Caco-2 (cell line): ENCODE measurements at places on chromosomes 13 and 19. TPM values are rescaled to one million over a fixed set of nuclear protein-coding genes. Genes with fewer than 3 reads are reported as not detected.

DNA sequence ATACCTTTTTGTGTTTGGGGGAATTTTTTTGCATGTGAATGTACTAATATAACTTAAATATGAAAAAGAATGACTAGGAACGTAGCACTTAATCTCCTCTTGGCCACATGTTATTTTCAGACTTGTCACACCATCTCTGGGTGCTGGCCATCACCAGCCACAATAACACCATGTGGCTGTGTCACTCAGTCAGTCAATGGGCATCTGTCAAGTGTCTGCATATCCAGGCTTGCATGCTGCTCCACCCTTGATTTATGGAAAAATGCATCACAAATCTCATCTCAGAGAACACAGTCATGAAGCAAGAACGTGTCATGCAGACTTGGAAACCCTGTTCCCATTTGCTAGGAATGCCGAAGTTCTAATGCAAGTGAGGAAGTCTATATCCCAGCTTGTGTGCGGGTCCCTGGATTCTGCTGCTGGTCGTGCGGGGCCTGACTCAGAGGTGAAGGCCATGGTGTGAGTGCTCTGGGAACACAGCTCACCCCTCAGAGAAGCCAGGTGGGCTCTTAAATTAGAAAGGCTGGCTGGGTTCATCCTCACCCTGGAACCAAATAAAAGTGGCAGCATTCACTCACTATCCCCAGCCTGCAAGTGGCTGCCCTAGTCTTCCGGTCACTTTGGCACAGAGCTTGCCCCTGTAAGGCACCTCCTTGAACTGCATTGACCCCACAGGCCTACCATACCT is 53.6 kb upstream of the ARHGEF7 start:
- no peak for DNase-seq

Gene LRRC25
- not detected in 2 replicates for total RNA-seq

GRCh38 chr19:8208119-8208921 is 850 bp upstream of the CERS4 start:
- peak; percentile 41 for DNase-seq

GRCh38 chr13:111590796-111591195 is 270.4 kb downstream of the TEX29 start:
- DNase-seq: no peak

GRCh38 chr13:40682449-40683240 is 16.2 kb upstream of the FOXO1 start:
- no peak for DNase-seq

DNA sequence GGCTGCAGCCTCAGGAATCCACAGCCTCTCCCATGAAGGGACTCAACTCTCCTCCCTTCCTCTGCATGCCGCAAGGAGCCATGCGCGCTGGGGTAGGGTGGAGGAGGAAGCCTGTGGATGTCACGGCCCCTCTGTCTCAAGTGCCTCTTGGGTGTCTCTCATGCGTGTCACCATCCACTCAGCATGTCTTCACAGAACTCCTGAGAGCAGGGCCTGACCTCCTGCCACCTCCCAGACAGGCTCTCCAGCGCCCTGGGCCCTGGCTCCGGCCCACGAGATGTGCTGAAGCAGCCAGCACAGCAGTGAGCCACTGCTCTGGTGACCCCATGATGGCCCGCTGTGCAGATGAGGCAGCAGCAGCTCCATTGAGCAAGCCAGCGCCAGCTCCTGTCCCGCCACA is 25.9 kb upstream of the SPACA7 start:
- no peak for DNase-seq

- DNase-seq: no peak
Measured at GRCh38 chr13:69720278-69720983, 387.2 kb upstream of the ATXN8OS start.

Gene GPX4
- 500 and 546 TPM in 2 replicates for total RNA-seq

Gene TSKS
- not detected in 2 replicates for total RNA-seq

Gene TUBB4A
- total RNA-seq: 3.8 and 6.0 TPM in 2 replicates

- DNase-seq: no peak
Measured at GRCh38 chr13:21528616-21529015, 69.5 kb upstream of the ZDHHC20 start.

Gene ZNF766
- 12.1 and 12.9 TPM in 2 replicates for total RNA-seq

DNA sequence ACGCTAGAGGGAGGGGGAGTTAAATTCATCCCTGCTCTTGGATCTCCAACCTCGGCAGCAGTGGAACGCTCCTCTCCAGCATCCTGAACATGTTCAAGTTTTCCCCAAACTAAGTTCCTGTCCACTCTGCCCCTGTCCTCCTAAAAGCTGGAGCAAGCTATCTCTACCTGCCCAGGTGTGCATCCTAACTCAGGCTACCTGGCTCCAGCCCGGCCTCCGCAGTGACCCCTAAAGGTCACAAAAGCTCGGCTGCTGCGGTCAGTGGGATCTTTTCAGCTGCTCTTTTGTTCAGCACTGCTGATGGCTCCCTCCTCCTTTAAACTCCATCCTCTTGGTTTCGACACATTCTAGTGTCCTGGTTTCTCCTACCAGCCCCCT is 1.4 kb downstream of the DCUN1D2 start:
- peak; percentile 69 for DNase-seq

DNA sequence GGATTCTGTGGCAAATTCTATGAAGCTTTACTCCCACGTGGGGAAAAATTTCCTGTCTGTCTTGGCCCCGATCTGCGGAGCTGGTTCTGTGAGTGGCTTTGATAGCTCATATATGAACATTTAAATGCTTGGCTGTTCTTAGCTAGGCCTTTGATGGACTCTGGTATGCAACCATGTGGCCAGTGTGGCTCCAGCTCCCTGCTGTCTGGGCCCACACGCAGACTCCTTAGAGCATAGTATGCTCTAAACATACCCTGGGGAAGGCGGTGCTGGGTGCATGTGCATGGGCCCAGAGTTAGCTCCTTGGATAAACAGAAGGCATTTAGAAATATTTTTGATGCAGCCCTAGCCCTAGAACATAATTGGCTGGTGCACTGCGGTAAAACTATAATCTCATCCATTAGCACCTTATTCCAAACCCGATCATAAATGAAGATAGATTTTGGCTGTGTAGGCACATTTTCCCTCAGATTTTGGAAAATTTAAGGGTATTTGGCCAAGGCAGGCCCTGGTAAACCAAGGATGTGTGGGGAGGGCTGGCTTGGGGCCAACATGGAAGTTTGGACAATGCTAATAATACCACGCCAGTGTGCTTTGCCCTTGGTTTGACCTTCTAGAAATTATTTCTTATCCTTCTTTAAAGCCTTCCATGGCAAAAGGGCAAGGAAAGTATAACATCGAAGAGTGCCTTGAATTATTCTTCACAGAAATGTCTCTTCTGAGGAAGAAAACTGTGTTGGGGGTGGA is 153.5 kb downstream of the LMO7 start:
- no peak for DNase-seq

DNA sequence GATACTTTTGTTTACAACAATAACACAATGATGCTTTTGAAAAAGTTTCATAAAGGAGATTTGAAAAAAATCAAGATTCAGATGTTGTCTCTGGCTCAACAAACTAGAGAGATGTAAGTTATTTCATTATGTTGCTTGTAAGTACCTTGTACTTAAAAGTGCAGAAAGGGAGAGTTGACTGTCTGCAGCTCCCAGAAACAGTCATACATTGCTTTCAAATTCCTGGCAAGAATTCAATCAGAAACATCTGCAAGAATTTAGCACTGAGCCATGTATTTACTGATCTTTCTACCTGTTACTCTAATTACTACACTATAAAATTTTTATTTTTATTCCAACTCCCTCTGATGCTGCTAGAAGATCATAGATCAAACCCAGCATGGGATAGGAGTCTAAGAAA is 1261.3 kb upstream of the SPRY2 start:
- no peak for DNase-seq

Gene LILRA2
- total RNA-seq: not detected in 2 replicates
